ENCODE measurements at places on chromosomes 3 and 15.

- no peak for DNase-seq
Observed at GRCh38 chr3:47250309-47251060, 32.1 kb downstream of the KIF9 start.

DNA sequence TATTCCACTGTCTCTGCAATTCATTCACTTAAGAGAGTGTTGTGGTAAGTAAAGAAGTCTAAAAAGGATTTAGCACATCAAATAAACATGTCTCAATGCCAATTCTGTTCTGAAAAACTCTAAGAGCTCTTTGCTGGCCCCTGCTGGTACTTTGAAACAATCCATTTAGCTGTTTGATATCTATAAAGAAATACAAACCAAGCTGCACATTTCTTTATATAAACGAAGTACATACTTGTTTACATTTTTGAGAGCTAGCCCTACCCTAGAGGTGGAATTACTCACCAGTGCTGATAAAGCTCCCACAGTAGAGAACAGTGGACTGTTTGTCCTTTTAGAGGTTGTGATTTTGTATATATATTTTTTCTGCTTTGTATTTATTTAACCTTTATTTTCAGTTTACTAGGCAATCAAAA is 75.5 kb downstream of the NEDD4 start:
- no peak for DNase-seq

- DNase-seq, result no peak
Observed at GRCh38 chr3:13347390-13347950, 72.7 kb downstream of the NUP210 start.

DNA sequence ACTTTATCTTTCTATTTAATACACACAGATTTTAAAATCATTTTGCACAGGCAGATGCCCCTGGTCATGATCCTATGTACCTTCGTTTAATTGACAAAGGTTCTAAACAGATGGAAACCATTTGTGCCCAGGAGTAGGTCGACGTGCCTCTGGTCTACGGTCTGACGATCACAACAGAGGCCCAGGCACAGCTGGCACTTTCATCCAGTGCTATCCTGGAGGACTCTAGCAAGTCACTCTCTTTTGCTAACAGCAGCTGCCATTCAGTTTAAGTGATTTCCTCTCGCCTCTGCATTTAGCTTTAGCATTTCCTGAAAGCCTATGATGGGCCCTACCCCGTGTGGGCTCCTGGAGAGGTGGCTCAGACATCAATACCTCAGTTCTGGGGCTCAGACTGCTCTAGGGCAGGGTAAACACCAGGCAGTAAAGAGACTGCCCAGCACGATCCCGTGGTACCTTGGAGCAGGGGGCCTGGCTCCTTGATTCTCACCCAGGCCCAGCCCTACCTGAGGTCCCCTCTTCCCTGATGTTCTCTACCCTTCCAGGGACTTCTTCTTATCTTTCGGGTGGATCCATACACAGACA is 83.2 kb upstream of the SNRPA1 start:
- no peak for DNase-seq

- DNase-seq, result no peak
Observed at GRCh38 chr15:86929461-86929860, 849.8 kb downstream of the AGBL1 start.

GRCh38 chr3:148233403-148233802 is 464.3 kb upstream of the AGTR1 start:
- no peak for DNase-seq

Data from mesothelial cell of epicardium (in vitro differentiated cells).